Cerebellar nuclear complex (tissue), 1 donor: ENCODE measurements at places on chromosomes 7 and 10.

DNA sequence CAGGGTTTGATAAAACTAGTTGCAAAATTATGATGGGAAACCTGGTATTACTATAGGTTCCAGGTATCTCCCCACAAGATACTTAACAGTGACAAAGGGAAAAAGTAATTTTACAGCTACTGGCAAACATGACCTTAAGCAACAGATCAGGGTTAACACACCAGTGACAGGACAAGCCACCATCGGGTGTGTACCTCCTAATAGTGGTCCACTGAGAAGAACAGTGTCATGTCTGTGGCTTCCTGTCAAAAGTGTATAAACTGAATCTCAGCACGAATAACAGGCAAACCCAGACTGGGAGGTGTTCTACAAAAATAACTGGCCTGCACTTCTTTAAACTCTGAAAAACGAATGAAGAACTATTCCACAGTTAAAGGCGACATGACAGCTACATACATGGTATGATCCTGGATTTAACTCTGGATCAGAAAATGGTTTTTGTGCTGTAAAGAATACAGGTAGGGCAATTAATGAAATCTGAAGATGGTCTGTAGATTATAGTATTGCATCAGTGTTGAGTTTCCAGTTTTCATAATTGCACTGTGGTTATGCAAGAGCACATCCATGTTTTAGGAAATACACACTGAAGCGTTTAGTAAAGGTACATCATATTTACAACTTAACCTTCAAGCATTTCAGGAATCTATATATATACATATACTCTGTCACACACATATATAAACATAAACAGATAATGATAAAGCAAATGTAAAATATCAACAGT lies 32.0 kb upstream of the ARMS2 start:
- DNase-seq, result no peak

GRCh38 chr7:141369422-141369821 lies 181.8 kb upstream of the AGK start:
- DNase-seq, result no peak

- DNase-seq, result no peak
Observed at GRCh38 chr7:101486433-101487104, 123.9 kb downstream of the COL26A1 start.

DNA sequence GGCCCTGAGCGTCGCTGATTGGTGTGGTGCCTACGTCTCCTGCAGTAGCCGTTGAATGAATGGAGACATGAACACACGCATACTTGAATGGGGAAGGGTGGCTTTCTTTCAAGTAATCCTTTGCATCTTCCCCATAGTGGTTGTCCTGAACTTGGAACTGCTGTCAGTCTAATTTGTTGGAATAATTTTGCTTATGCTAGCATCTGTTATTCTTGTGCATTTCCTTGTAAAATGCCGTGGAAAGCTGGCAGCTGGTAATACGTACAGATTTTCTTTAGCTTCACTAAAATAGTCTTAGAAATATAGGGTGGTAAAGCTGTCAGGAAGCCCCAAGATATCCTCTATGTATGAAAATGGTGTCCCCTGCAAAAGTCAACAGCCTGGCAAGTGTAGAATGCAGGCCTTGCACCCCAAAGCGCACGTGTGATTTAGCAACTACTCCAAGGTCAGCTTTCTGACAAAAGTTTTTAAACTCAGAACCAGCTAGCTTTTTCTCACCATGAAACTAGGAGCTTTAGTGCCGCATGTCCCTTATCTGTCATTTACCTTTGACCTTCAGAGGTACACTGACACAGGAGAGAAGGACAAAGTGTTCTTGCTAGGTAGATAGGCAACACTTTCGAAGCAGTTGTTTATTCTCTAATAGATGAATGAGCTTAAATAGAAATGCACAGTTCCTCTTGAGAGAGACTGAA lies 70.8 kb downstream of the RBM33 start:
- no peak for DNase-seq

DNA sequence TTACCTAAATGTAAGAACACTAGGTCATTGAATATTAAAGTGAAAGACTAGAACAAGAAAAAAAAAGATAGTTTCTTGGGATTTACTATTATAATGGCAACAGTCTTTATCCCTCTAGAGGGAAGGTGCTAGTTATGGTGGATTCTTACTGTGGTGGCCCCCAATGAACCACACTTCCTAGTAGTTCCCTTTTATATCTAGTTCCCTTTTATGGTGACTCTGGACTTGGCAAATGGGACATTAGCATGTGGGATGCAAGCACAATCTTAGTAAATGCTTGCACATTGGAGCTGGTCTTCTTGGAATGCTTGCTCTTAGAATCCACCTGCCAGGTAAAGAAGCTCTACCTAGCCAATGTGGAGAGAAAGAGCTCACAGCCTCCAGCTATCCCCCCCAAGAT lies 430.2 kb downstream of the LRMDA start:
- no peak for DNase-seq

DNA sequence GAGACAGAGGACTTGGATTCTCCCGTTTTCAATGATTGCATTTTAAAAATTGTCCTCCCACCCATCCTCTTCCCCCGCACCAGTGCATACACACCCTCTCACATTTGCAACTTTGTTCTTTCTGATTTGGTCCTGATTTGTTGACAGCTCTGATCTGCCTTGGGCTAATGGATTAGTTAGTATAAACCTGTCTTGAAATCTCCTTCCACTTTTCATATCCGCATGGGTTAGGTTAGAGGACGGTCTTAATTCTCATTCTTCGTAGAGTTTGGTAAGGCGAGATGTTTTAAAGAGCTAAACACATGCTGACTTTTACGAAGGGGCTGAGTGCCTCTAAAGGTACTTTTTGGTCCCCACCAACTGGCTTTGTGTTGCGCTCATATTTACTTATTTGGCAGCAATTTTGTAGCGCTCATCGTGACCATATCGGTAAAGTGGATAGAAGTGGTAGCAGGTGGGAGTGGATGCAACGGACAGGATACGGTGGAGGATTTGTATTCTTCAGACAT lies 1.1 kb downstream of the AHR start:
- DNase-seq, result peak; percentile 9

- DNase-seq, result no peak
Observed at GRCh38 chr10:79178070-79178576, 109.4 kb downstream of the ZMIZ1 start.

GRCh38 chr7:26197153-26198115 lies 3.1 kb downstream of the HNRNPA2B1 start:
- DNase-seq, result no peak

DNA sequence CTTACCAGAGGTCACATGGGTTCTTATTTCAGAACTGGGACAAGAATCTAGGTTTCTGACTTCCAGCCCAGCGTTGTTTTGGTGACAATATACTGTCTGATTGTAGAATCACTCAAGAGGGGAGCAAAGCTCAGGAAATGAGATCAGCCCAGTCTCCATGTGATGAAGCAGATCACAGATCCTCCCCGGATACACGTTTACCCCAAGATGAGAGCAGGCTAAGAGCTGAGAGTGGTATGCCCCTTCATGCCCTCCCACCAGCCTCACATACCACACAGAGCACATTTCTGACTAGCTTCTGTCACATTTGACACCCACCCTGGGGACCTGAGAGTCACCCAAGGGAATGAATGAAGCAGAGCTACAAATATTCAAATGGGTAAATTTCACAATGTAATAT lies 27.1 kb upstream of the PRKCQ start:
- DNase-seq, result no peak

GRCh38 chr7:17520941-17521340 lies 222.5 kb downstream of the AHR start:
- no peak for DNase-seq

DNA sequence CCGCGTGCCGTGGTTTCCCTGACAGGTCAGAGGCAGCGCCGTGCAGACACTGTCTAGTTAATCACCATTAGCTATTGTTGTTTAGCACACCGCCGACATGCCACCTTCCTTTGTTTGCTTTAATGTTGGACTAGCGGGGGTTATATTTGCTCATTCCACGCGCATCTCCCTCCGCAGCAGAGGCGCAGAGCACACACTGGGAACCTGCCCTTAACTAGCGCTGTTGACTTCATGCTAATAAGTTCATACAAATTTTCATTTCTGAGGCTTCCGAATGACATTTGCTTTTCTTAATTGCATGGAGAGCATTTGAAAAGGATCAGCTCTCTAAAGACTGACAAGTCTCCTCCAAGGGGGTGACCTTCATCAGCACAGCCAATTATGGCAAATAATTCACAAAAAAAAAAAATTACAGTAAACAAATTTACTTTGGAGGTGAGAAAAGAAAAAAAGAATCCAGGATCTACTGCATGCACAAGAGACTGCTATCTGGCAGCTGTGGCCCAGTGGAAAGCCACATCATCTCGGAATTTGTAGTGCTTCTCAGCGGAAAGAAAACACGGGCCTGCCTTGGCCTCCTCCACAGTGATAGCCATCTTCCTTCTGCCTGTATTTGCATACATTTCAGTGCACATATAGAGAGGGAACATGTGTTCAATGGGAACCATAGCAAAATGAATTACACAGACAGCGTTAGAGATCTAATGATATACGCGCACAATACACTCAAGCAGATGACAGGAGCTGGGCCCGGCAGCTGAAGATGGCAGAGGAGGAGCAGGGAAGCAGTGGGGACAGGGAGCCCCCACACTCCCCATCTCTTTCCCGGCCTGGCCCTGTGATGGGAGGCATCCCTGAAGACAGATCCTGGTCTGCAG lies 94.2 kb downstream of the EBF3 start:
- DNase-seq, result no peak

DNA sequence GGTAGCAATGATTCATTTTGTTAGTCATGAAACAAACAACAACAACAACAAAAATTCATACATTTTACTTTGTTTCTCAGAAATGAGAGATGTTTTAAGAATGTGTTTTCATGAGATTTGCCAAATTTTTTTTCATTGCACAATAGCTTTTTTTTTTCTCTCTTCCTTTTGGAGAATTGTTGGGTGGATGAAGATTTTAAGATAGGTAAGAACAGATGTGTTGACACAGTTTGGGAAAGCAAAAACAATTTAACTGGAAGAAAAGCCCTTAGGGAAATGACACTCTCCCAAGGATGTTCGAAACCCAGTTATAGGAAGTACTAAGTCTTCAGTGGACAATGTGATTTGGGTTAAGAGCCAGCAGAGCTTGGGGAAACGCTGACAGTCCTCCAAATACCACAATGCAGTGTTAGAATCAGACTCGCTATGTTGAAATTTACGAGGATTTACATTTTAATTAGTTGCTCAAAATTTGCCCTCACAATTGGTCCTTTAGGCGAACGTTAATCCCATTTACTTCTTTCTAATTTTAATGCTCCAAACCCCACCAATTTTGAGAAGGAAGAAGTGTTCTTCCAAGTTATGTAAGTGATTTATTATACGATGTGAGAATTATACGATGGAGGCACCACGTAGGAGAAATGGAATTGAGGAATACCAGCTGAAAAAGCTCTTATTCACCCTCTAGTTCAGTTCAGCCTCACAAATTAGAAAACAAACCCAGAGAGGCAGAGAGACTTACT lies 61.2 kb downstream of the HHEX start:
- DNase-seq, result no peak

DNA sequence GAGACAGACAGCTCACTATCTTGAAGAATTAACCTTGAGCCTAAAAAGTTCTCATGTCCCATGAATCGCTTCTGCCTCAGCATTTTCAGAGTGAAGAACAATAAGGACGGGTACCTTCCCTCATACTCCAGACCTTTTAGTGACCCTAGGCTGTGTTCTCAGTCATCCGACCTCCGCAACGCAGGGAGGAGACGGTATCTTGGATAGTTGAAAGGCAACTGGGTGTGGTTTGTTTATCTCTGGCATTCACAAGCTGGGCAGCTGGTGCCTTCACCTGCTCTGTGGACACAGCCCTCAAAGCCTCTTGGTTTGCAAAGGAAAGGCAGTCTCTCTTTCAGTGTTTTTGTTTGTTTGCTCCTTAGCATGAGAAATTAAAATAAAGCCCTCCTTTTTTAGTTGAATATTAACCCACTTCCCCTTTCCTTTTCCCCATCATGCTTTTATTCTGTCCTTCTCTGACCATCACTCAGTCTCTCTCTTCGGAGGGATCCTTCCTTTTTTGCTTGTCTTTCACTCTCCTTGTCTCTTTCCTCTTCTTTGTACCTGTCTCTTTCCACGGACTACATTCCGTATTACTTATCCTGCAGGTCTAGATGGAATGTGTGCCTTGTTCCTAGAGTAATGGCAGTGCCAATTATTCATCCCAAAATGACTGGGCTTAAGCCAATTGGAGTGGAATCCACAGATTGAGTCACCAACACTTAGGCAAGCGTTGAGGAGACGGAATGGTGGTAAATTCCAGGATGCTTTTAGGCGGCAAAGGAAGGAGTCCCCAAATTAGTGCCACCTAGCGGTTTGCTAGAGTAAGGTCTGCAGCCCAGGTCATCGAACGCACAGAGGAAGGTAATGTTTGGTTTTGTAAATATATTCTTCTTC lies 45.8 kb downstream of the PRR15 start:
- DNase-seq, result no peak

- no peak for DNase-seq
Observed at GRCh38 chr10:96863922-96864543, 31.9 kb downstream of the LCOR start.
